ENCODE measurements at places on chromosomes 13 and 19. TPM values are rescaled to one million over a fixed set of nuclear protein-coding genes. Genes with fewer than 3 reads are reported as not detected.

The CYP4F12 gene
- 1.2 TPM for total RNA-seq

The HNRNPL gene
- 151 TPM for total RNA-seq

DNA sequence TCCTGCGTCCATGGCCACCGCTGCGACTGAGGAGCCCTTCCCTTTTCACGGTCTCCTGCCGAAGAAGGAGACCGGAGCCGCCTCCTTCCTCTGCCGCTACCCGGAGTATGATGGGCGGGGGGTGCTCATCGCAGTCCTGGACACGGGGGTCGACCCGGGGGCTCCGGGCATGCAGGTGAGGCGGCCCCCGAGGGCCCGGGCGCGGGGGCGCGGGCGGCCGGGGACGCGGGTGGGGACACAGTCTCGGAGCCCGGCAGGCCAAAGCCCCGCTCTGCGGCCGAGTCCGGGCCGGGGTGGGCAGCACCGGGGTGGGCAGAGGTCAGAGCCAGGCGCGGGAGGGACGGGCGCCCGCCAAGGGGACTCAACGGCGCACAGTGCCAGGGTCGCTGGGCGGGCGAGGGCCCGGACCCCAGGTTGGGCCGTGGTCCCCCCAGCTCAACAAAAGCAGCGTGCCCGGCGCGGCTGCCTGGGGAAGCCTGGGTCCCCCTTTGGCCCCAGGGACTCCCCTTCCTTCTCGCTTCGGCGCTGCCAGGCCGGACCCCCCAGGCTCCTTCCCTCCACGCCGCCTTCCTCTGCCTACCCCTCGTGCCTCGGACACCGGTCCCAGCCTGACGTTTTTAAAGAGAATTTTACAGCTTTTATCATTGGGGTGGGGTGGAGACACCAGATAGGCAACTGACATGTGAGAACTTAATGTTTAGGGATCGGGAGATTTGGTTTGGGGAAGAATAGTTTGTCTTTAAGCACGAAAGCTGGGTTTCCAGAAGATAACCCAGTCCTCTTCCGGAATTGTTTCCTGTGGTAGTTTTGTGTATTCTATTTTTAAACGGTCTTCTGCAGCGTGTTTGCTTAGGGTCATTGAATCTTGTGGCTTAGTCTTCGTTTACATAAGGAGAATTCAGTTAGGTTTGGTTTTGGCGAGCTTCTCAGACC is 509 bp downstream of the TPP2 start:
- H3K27me3 ChIP-seq = no peaks in the 10 kb centered on the region
- no peaks in the 10 kb centered on the region for H3K36me3 ChIP-seq
- H3K4me3 ChIP-seq = peak overlapping the region; percentile 97
- H3K4me1 ChIP-seq = peaks cover 52% of the 10 kb centered on the region
- H3K27ac ChIP-seq = peak overlapping the region; percentile 99

DNA sequence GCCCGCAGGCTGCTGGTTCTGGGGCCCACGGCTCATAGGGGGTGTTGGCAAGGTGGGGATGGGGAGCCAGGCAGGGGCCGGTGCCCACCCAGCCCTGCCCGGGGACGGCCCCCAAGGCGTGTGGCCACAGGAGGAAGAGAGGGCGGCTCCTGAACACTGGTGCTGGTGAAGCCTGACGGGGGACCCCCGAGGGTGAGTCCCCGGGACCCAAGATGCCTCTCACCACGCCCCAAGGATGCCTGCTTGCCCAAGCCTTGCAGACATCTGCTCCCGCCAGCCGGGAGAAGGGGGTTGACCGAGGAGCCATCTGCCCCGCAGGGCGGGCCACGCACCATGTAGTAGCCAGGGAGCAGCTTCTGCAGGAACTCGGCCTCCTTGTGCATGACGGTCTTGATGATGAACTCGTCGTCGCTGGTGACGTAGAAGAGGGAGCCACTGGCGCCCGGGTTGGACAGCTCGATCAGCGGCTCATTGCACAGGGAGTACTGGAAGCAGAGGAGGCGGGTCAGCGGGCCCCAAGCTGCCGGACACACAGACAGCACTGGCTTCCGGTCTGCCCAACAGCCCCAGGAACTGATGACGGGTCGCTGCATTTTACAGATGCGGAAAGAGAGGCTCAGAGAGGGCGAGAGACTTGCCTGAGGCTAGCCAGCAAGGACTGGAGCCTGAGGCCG is 29.6 kb upstream of the CACTIN start:
- no peaks in the 10 kb centered on the region for H3K4me1 ChIP-seq
- H3K27me3 ChIP-seq = no peaks in the 10 kb centered on the region
- no peak overlapping the region for H3K4me3 ChIP-seq
- DNase-seq = no peak
- no peak overlapping the region for H3K27ac ChIP-seq

- H3K4me3 ChIP-seq = no peak overlapping the region
- peaks cover 39% of the 10 kb centered on the region for H3K27me3 ChIP-seq
- DNase-seq = no peak
Measured at GRCh38 chr19:6467384-6467783, 3.3 kb downstream of the CRB3 start.

DNA sequence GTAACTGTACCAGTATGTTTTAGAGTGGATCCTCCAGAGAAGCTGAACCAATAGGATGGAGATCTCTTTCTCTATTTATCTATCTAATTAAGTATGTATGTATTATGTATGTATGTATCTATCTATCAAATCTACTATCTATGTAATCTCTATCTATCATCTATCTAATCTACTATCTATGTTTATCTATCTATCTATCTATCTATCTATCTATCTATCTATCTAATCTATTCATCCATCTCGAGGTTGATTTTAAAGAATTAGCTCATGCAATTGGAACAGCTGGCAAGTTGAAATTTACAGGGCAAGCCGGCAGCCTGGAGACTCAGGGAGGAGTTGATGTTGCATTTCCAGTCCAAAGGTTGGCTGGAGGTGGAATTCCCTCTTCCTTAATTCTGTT is 112.2 kb downstream of the URI1 start:
- no peaks in the 10 kb centered on the region for H3K36me3 ChIP-seq
- no peak overlapping the region for H3K27ac ChIP-seq
- no peaks in the 10 kb centered on the region for H3K4me1 ChIP-seq
- H3K27me3 ChIP-seq = no peaks in the 10 kb centered on the region

- no peak overlapping the region for H3K27ac ChIP-seq
- no peak overlapping the region for H3K4me3 ChIP-seq
- H3K4me1 ChIP-seq = no peaks in the 10 kb centered on the region
Measured at GRCh38 chr13:28047757-28048388, 52.5 kb downstream of the FLT3 start.

DNA sequence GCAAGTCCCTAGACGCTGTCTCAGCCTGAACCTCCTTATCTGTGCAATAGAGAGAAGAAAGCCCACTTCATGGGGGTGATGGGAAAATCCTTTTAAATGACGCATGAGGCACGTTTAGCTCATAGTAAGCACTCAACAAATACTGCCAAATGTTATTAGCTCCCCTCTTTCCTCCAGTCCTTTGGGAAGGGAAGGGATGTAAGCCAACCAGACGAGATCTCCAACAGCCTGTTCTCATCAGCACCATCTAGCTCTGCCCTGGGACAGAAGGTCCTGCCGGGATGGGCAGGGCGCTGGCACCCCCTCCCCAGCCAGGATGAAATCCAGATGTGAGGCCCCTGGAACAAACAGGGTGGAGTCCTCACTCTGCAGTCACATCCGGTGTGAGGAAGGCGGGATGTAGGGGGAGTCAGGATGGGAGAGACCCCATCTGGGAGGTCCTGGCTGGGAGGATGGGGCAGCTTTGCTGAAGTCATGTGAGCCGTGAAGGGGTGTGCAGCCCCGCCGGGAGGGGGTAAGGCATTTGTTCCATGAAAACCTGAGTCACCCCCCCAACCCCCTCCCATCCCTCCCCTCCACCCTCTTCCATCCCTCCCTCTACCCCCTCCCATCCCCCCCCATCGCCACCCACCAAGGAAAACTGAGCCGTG is 4.6 kb downstream of the S1PR2 start:
- peaks cover 8% of the 10 kb centered on the region for H3K4me1 ChIP-seq
- DNase-seq = peak; percentile 83
- no peak overlapping the region for H3K4me3 ChIP-seq
- no peak overlapping the region for H3K27ac ChIP-seq

DNA sequence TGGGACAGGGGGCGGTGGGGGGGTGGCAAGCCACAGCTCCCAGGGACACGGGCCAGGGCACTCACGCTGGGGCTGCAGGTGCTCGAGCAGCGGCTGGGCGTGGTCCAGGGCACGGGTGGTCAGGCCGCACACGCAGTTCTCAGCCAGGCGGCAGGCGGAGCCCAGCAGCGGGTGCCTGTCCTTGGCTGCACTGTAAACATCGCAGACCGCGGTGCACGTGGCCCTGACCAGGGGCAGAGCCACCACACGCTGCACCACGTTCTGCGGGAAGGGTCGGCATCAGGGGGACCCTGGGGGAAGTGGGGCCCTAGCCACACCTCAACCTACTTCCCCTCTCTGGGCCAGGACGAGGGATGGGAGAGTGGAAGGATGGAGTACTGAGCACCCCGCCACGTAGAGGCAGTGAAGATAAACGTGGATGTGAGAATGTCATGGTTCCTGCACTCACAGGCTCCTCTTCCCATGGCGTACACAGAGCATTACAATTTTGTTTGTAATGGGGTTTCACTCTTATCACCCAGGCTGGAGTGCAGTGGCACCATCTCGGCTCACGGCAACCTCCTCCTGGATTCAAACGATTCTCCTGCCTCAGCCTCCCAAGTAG is 3.4 kb downstream of the PLIN5 start:
- H3K4me3 ChIP-seq = no peak overlapping the region
- H3K27ac ChIP-seq = peak overlapping the region; percentile 71
- no peaks in the 10 kb centered on the region for H3K27me3 ChIP-seq
- no peaks in the 10 kb centered on the region for H3K36me3 ChIP-seq
- H3K4me1 ChIP-seq = peaks cover 23% of the 10 kb centered on the region

- H3K4me1 ChIP-seq = no peaks in the 10 kb centered on the region
- no peaks in the 10 kb centered on the region for H3K27me3 ChIP-seq
- H3K36me3 ChIP-seq = no peaks in the 10 kb centered on the region
- DNase-seq = no peak
- no peak overlapping the region for H3K4me3 ChIP-seq
- no peak overlapping the region for H3K27ac ChIP-seq
Measured at GRCh38 chr13:100019780-100020356, 38.3 kb downstream of the ZIC2 start.

- peaks cover 16% of the 10 kb centered on the region for H3K27me3 ChIP-seq
- no peaks in the 10 kb centered on the region for H3K36me3 ChIP-seq
- H3K4me3 ChIP-seq = peak overlapping the region; percentile 61
- H3K27ac ChIP-seq = no peak overlapping the region
- DNase-seq = peak; percentile 73
Measured at GRCh38 chr19:11673608-11674041, 65.1 kb downstream of the ZNF823 start.
